ENCODE measurements at places on chromosomes 2 and 18.

DNA sequence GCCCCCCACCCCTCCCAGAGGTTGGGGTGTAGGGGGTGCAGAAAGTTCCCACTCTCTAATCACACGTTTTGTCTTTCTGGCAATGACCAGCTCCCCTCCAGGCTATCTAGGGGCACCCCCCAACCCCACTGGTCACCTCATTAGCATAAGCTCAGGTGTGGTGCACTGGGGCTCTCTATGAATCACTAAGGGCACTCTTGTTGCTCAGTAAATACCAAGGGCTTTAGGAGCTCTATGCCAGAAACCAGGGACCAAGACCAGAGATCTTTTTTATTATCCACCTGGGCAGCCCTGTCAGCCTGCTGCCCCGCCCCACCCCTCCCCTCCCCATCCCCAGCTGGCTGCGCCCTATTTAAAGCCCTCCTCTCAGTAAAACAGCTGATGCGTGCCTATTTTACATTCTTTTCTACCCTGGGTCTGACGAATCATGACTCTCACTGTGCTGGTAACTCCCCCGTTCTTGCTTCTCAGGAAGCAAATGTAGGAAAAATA, 24.3 kb downstream of the NCK2 start:
- DNase-seq, result no peak

DNA sequence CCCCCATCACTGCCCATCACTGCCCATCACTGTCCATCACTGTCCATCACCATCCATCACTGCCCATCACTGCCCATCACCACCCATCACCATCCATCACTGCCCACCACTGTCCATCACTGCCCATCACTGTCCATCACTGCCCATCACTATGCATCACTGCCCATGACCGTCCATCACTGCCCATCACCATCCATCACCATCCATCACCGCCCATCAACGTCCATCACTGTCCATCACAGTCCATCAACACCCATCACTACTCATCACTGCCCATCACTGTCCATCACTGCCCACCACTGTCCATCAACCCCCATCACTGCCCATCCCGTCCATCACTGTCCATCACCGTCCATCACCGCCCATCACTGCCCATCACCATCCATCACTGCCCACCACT, 57.8 kb upstream of the OTOS start:
- no peak for DNase-seq

DNA sequence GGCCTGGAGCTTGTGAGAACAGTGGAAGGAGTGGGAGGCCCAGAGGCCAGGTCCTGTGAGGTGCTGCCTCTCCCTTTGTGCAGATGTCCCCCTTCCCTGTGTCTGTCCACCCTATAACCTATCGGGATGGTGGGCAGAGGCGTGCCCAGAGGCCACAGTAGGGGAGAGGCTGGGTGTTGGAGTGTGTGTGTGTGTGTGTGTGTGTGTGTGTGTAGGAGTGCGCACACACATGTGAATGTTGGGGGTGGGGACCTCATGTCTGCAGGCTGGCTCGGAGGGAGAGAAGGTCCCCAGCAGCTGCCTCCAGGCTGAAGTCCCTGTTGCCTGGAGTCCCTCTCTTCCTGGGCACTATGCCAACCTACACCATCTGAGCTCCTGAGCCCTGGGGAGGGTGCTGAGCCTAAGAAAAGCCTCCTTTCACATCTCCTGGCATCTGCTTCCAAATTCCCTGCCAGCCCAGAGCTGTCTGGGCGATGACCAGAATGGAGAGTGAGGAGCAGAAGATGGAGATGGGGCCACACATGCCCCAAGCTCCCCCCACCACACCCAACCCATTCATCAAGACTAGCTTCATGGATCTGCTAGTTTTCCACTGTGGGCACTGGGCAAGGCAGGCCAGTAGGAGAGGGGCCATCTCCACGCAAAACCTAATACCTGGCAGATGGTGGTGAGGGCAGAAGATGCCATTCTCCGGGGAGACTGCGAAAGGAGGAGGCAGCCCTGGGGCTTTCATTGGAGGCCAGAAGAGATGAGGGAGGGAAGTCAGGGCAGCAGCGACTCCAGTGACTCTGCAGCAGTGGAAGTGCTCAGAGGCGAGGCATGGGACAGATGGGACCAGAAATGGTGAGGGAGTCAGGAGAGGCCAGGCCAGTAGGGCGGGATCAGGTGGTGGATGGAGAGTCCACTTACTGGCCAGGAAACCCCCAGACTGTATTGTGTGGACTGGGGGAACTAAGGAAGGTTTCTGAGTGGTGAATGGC, 20.3 kb downstream of the KCNK3 start:
- no peak for DNase-seq

- no peak for DNase-seq
Measured at GRCh38 chr2:4862031-4862430, 830.2 kb upstream of the SOX11 start.

- DNase-seq, result no peak
Measured at GRCh38 chr2:179239838-179240237, 24.8 kb downstream of the SESTD1 start.

DNA sequence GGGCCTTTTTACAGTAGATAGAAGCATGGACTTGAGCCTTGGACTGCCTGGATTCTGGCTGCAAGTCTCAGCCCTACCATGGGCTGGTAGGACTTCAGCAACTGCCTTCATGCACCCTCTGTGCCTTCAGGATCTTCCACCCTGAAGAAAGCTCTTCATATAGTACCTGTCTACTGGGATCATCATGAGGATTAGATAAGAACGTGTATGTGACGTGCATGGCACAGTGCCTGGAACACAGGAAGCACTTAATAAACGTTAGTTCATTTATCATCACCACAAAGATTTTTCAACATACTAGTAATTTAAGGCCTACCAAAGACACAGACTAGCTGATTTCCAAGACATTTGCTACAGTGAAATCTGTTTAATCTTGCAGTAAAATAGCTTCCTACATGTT, 53.2 kb upstream of the ITM2C start:
- DNase-seq, result no peak

GRCh38 chr2:12533337-12534005, 183.3 kb upstream of the TRIB2 start:
- DNase-seq, result no peak

GRCh38 chr18:44054514-44054913, 626.2 kb upstream of the SETBP1 start:
- DNase-seq, result no peak

GRCh38 chr2:136844546-136844945, 79.2 kb downstream of the THSD7B start:
- DNase-seq, result no peak

DNA sequence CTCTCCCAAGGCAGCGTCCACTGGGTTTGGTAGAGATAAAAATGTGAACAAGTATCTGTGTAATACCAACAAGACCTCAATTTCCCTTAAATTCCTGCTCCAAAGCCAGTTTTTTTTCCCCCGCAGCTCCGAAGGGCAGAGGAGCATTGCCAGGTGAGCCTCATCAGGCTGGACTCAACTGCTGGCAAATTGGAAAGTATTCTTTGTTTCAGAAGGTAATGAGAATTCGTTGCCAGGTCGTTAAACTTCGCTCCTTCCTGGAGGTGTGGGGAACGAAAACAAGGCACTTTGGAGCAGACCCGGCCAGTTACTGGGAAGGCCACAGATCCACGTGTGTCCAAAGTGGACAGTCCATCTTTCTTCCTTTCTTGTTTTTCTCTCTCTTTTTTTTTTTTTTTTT, 30.4 kb upstream of the ASB18 start:
- DNase-seq, result no peak

DNA sequence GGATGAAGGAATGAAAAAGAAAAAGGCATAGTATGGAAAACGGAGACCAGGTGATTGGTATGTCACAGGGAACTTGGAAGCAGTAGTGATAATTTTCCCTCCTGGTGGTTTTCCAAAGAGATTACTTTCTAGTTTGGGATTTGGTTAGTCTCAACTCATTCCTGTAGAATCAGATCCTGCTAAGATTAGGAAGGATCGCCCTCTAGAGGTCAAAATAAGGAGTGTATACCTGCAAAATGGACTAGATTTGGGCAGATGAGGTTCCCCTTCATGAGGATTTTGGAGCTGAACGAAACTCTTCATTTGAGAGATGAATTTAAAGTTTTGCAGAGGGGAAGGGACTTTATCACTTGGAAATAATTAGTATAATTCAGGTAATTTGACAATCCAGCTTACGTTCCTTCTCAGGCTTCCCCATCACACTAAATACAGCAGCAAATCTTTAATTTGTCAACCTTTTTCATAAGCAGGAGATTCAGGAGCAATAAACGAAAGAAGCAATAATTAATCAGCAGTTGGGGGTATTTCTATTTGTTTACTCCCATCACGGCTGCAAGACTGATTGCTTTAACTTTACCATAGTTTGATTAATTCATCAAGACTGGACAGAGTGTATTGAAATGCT, 65.2 kb downstream of the CCDC195 start:
- no peak for DNase-seq

DNA sequence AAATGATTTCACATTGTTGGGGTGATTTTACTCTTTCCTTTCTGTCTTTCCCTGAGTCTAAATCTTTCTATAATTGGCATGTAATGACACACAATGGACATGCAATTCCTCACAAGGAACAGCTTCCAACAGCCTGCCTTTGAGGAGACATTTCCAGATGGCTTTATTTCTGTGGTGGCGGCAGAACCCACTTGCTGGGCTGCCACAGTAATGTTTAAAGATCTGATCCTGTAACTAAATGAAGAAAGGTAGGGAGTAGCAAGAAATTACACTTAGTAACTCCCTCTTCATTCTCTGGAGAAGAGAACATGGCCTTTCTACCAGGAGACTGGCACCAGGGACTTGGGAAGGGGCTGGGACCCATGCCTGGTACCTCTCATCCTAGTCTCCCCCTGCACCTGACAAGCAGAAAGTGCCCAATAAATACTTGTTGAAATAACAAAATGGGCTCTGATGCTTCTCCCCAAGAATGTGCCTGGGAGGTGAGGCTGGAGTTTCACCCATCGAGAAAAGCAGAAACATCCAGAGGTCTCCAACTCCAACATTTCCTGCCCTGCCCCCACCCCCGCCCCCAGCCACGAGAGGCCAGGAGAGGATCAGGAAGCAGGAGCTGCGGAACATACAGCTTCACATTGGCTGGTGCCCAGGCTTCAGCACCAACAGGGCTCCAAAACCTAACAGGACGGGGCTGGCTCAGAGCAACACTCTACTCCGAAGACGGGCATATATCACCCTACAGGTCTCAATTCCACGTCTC, 92.1 kb downstream of the PXDN start:
- no peak for DNase-seq

- no peak for DNase-seq
Measured at GRCh38 chr2:239093952-239094351, 246.1 kb downstream of the TWIST2 start.

- DNase-seq, result no peak
Measured at GRCh38 chr2:38528008-38528442, 74.7 kb downstream of the HNRNPLL start.

GRCh38 chr2:200305797-200306195, 697 bp upstream of the SPATS2L start:
- no peak for DNase-seq

DNA sequence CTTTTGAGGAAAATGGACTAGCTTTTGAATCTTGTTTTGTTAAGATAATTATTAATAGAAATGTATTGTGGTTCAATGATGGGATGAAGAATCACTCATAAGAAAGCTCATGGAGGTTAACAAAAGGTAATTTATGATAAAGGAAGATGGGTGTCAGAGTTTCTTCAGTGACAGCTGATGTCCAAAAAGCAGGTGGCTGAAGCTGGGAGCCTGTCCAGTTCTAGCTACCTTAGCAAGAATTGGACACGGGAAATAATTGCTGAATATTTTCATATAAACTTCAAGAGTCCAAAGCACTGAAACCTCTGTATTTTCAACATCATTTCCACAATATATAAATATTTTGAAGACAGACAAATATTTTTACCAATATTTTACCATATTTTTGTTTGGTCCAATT, 1505.8 kb upstream of the SLC39A10 start:
- no peak for DNase-seq

DNA sequence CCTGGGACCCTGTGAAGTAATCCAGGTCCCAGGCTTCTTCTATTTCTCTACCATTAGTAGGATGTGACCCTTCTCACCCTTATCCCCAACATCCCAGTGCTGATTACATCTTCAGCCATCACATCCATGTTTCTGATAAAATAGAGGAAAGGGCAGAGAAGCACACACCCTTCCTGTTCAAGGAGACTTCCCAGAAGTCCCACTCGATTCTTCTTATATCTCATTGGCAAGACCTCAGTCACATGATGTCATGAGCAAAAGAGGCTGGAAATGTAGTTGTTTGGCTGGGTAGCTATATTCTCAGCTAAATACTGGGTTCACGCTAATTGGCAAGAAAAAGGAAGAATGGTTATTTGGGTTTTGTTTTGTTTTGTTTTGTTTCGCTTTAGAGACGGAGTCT, 8.0 kb upstream of the XRCC5 start:
- DNase-seq, result no peak

GRCh38 chr2:30084915-30085314, 61.9 kb upstream of the YPEL5 start:
- DNase-seq, result no peak

GRCh38 chr2:160493227-160494028, at the start of gene RBMS1:
TSS of gene RBMS1 (minus strand) at chr2:160493807. CDS start at chr2:160493363, 444 bp downstream.
- DNase-seq, result no peak

DNA sequence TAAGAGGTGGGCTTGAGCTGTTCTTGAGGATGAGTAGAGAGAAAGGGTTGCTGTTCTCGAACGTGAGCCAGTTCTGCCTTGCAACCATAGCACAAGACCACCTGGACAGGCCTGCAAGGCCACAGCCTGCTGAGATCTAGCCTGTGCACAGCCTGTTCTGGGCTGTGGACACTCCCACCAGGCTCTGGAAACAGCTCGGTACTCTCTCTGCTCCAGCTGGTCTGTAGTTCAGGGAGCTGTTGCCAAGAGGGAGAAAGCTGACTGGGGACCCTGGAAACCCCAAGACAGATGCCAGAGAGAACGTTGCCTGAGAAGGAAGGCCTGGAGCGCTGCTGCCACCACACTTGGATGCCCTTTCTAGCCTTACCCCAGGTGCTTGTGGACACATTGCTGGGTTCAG, 69.8 kb downstream of the CTIF start:
- DNase-seq, result no peak

- DNase-seq, result no peak
Measured at GRCh38 chr2:48723129-48723528, 32.4 kb downstream of the LHCGR start.

DNA sequence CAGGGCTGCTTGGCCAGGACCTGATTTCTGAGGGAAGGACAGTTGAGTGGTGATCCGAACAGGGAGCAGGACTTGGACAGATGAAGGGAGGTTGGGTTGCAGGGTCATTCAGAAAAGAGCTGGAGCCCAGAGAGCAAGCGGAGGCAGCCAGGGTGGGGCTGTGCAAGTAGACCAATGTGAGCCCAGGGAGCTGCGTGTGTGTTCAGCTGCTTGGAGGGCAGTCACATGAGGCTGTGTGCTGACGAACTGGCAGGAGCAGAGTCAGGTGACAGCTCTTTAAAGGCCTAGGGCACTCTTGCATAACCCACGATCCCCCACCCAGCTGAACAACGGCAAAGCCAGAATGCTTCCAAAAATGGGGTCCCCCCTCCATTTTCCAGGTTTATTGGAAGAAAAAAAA, 4.6 kb upstream of the MLPH start:
- no peak for DNase-seq

DNA sequence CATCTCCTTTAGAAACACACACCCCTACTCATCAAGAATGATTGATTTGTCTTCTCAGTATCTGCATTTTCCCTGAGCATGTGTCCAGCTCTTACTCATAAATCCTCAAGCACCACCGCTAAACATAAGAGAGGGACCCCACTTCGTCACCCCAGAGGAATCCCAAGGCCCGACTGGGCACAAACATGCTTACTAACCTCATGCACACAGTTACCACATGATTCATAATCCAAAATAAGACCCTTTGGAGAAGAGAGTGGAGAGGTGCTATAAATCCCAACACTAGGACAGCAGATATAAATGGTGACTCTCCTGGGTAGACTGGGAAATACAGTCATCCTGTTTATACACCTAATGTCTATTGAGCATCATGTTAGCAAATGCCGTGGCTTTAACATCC, 843.2 kb upstream of the ID2 start:
- no peak for DNase-seq

All from esophagus squamous epithelium (tissue), 5 donors.